ENCODE measurements at places on chromosomes 7 and 10. TPM values are rescaled to one million over a fixed set of nuclear protein-coding genes. Genes with fewer than 3 reads are reported as not detected.

The XRCC2 gene
- total RNA-seq = 0.96 TPM

The CCDC172 gene
- not detected for total RNA-seq

The AKR1C4 gene
- total RNA-seq = not detected

The PRKRIP1 gene
- total RNA-seq = 22.8 TPM

The CRYGN gene
- total RNA-seq = not detected

The NKX1-2 gene
- not detected for total RNA-seq

All from ureter (tissue), 1 donor.